ENCODE measurements at places on chromosomes 7 and 10.

GRCh38 chr7:22931011-22931410 lies 82.9 kb downstream of the HYCC1 start:
- DNase-seq = no peak

GRCh38 chr7:130961128-130961601 lies 227.2 kb upstream of the KLF14 start:
- DNase-seq = no peak

GRCh38 chr7:139682136-139683013 lies 95.4 kb downstream of the HIPK2 start:
- no peak for DNase-seq

GRCh38 chr10:128156999-128157755 lies 31.0 kb upstream of the MKI67 start:
- no peak for DNase-seq

GRCh38 chr10:98524124-98524523 lies 77.4 kb upstream of the HPS1 start:
- no peak for DNase-seq

DNA sequence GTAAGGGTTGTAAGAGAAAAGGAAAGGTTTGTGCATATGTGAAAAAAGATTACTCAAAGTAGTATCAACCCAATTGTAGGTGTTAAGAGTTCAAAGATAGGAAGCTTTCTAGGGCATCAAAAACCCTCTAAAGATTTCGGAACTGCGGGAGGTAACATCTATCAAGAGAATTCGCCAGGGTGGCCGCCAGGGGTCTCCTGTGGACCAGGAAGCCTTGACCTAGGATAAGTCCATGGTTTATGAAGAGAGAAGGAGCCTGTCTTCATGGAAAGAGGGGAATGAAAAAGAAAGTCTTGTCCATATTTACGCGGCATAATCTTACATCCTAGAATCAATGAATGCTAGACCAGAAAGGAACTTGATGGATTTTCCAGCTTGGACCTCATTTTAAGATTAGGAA lies 140.7 kb upstream of the CALCR start:
- DNase-seq = no peak

GRCh38 chr7:102287981-102288278 lies 1.3 kb downstream of the SH2B2 start:
- DNase-seq = no peak

DNA sequence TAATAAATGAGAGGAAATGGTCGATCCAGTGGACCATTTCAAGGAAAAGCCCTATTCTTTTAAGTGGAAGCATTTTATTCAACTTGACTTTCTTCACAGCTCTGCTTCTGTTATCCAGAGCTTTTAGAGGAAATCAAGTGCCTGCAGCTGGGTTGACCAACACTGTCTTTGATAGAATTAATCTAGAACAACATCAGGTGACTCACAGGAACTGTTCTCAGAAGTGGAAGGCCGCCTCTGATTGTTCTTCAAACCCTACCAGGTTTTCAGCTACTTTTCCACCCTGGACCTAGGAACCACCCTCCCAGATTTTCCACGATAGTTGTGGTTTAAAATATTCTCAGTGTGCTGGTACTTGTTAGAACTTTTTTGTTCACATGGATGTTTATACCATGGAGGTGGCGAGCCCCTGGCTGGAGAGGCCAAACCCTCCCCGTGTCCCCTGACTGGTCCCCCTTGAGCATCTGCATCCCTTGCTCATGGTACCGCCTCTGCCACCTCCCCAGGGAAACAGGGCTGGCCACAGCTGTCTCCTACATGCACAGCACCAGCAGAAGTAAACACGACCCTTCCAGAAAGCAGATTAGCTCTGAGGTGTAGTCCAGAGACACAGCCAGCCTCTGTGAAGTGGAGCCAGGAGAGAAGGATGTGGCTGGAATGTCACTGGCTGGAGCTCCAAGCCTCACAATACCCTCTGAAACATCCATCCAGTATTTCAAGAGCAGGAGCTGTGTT lies 293.3 kb downstream of the USP6NL start:
- no peak for DNase-seq

GRCh38 chr7:1659696-1660095 lies 10.4 kb upstream of the ELFN1 start:
- no peak for DNase-seq
